RPMI8226 (cell line): ENCODE measurements at places on chromosomes 1 and 21.

DNA sequence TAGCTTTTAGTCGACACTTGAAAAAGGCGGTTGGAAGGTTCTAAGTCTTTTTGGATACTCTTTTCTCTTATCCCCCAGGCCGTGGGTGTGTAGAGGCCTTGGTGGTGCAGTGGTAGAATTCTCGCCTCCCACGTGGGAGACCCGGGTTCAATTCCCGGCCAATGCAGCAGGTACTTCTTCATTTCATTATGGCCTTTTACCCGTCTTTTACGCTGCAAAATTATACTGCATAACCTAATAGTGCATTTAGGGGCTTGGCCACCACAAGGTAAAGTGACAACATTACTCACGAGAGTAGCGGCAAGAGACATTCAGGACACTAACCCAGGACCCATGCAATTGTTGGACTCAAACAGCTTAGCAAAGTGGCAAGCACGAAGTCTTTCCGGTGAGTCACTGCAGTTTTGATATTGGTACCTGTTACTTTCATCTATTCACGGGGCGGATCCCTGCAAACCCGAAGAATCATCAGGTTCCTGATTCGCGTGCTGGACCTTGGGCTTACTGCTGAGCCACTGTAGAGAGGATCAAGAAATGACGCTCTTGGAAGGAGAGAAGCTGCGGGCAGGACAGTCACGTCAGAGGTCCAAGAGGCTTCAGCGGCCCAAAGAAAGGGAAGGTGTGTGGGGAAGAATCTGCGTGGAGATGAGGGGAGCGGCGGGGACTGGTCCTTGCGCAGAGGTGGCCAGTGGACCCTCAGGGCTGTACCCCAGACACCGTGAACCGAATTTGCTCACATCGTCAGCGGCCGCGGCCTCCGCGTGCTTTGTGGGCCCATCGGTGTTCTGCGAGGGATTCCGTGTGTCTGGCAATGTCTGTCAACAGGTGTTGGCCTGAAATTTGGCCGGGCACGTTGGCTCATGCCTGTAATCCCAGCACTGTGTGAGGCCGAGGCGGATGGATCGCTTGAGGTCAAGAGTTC, 12.9 kb upstream of the RNU1-4 start:
- DNase-seq = peak; percentile 72

- peak; percentile 23 for DNase-seq
These were observed 10.5 kb upstream of the LELP1 start for GRCh38 chr1:153192697-153193096.

GRCh38 chr1:176903474-176903873, 261.0 kb downstream of the ASTN1 start:
- DNase-seq = no peak

DNA sequence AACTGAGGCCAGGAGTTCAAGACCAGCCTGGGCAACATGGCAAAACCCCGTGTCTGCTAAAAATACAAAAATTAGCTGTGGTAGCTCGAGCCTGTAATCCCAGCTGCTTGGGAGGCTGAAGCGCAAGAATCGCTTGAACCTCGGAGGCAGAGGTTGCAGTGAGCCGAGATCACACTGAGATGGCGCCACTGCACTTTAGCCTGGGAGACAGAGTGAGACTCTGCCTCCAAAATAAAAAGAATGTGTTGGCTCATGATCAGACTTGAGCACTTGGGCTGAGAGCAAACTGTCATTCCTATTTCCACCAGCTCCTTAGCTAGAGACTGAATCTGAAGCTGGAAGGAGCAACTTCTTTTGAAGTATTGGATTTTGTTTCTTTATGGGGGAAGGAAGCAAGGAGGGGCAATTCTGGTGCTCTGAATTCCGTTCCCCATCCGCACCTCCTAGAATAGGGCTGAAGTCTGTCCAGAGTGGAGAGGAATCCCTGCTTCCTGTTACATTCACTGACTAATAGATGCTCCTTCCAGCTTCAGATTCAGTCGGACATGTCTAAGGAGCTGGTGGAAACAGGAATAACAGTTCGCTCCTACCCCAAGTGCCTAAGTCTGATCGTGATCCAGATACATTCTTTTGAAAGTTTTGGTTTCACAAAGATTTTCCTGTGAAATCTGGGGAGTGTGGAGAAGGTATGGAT, 3.8 kb downstream of the ZNF672 start:
- DNase-seq = peak; percentile 60

- DNase-seq = peak; percentile 14
These were observed 33.0 kb downstream of the SETD4 start for GRCh38 chr21:36027347-36027746.

DNA sequence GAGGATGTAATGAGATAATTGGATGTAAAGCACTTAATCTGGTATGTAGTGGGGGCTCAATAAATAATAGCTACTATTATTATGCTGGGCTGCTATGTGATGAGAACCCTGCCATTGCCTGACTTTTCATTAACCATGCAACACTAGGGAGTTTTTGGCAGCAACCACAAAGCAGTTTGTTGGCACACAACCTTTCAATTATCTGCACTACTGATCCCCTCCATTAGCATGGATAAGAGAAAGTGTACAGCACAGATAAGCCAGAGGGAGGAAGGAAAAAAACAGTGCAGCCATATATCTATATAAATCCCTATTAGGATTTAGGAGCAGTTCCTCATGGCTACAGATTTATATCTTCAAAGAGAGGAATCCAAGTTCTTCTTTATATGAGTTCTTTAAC, 498.5 kb downstream of the NUF2 start:
- DNase-seq = no peak

- DNase-seq = no peak
These were observed 32.1 kb upstream of the DDAH1 start for GRCh38 chr1:85496941-85497582.

GRCh38 chr1:3858231-3858981, 1.1 kb downstream of the DFFB start:
- DNase-seq = peak; percentile 83

DNA sequence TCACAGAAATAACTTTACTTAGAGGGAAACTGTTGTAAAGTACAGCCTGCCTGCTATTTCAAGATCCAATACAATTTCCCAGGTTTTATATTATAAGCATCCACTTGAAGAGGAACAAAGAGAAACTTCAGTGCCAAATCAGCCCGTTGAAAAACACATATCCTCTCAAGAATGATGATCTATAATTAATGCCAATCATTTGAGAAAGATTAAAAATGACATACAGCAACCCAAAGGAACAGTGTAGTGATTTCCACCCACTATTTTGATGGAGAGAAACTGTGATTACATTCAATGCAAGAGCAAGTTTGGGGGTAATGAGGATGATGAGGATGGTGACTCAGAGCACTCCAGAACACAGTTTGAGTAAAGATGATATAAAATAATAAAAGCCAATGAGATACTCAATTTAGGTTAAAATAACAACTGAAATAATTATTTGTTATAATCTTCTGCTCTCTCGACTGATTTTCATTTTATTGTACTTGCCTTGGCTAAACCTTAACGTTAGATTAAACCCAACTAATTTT, 715.5 kb downstream of the NCAM2 start:
- no peak for DNase-seq

DNA sequence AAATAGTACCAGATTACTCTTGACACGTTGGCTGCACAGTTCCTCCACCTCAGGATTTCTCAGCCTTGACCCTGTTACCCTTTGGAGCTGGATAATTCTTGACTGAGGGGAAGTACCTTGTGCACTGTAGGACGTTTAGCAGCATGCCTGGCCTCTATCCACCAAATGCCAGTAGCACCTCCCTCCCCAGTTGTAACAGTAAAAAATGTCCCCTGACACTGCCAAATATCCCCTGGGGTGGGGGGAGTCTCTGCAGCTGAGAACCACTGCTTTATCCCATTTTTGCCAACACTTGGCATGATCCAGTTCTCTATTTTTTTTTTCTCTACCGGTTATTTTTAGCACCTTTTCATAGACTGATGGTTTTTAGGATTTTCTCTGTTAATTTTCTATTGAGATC, 34.0 kb downstream of the C1orf198 start:
- DNase-seq = no peak

GRCh38 chr1:210758761-210759160, 375.2 kb downstream of the KCNH1 start:
- no peak for DNase-seq
